ENCODE measurements at places on chromosomes 11 and 22. TPM values are rescaled to one million over a fixed set of nuclear protein-coding genes. Genes with fewer than 3 reads are reported as not detected.

DNA sequence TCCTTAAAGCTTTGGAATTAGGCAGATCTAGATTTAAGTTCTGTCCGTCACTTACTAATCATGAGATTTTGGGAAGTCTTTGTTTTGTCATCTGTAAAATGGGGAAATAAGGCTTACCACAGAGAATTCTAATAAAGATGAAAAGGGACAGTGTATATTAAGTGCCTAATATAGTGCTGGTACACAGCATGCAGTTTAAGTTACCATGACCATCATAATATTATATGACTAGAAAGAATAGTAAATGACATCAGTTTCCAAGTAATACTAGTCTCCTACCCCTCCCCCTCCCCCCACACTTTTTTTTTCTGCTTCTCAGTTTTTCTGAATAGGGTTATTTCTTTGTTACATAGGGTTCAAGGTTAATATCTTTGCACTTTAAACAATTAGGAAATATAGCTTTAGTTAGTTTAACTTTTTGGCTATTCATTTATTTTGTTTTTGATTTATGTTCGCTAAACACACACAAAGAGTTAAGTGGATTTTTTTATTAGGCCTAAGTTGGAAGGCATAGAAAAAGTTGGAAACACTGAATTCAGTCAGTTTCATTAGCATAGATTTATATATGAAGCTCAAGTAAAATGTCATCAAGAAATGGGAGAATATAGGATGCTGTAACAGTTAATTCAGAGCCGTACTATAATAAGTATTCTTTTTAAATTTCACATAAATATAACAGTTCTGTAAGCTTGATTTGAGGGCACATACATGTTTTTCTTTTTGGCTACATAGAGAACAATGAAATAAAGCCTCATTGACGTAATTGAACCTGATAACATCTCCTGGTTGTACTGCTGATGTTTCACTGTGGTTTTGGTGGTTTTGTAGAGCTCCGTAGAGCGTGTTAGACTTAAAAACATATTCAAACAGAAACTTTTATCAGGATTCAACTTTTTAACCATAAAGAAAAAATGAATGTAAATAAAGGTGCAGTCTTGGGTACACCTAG is 121.2 kb downstream of the PDE3B start:
- DNase-seq: no peak

DNA sequence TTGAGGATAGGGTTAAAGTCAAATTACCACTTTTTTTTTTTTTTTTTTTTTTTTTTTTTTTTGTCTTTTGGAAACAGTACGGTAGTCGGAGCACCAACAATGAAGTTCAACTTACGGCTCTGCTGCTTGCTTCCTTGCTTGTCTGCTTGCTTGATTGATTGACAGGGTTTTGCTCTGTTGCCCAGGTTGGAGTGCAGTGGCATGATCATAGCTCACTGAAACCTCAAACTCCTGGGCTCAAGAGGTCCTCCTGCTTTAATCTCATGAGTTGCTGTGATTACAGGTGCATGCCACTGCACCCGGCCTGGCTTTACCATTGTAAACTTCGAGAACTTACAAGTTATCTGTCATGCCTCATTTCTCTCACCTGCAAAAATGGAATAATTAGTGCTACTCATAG is 5.8 kb downstream of the SGSM3 start:
- DNase-seq: no peak

GRCh38 chr11:46559815-46560214 is 34.0 kb downstream of the AMBRA1 start:
- no peak for DNase-seq

DNA sequence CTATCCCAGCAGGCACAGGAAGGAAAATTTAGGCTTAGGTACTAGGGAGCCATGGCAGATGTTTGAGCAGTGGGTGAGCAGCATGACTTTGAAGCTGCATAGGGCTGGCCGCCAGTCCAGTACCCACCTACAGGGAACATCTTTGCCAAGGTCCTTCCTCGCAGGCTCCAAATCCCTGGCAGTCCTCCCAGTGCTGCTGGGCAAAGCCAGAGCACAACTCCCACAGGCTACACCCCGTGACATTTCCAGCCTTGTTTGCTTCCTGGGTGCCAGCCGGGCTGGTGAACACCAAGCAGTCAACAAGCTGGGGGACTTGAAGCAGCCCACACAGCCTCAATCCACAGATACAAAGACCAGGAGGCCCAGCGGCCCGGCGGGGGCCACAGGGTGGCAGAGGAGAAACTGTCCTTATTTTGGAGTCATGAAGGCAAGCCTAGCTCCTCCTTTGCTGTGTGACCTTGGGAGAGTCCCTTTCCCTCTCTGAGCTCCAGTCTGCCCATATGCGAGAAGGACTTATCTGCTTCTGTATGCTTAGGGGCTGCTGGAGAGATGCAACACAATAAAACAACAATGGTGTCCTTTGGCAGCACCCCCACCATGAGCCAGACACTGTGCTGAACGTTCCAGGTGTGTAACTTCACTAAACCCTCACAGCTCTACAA is 28.0 kb downstream of the TPST2 start:
- DNase-seq: no peak

Gene KCNE3
- polyA plus RNA-seq: 27.7 TPM

Gene RBM4
- polyA plus RNA-seq: 251 TPM

All from right renal pelvis (tissue), 4 donors.